ENCODE measurements at places on chromosomes 2 and 18.

DNA sequence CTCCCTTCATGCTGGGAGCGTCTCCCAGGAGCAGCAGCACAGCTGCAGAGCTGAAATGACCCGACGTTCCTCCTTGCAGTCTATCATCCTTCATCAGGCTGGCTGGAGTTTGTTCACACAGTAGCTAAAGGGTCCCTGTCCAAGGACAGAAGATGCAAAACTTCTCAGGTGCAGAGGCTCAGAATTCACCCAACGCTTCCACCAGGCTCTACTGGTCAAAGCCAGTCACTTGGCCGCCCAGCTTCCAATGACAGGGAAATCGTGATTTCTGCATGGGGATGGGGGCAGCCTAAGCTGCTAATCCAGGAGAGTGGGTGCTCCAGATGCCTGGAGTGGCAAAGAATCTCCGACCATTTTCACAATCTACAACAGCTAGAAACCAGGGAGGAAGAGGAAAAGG, 97.0 kb upstream of the SALL3 start:
- no peak for DNase-seq

- peak; percentile 91 for DNase-seq
These were observed 140.0 kb downstream of the MEIS1 start for GRCh38 chr2:66574701-66575624.

GRCh38 chr2:2243666-2244065, 87.4 kb downstream of the MYT1L start:
- DNase-seq, result no peak

- DNase-seq, result peak; percentile 35
These were observed 74.4 kb upstream of the COPS8 start for GRCh38 chr2:237011206-237011795.

DNA sequence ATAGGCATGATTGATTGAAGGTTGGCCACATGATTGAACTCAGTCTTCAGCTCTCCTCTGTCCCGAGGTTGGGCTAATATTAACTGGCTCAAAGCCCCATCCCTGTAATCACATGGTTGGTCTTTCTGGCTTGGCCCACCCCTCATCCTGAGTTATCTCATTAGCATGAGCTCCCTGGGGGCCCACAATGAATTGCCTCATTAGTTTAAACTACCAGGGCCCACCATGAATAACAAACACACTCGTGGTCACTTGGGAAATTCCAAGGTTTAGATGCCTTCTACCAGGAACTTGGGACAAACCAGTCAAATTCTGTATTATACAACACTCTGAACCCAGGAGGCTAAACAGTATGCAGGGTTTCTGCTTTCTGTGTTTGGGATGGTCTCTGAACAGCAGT, 121.7 kb upstream of the B3GNT2 start:
- peak; percentile 5 for DNase-seq

- no peak for DNase-seq
These were observed 1.6 kb downstream of the NUP35 start for GRCh38 chr2:183125659-183126341.

DNA sequence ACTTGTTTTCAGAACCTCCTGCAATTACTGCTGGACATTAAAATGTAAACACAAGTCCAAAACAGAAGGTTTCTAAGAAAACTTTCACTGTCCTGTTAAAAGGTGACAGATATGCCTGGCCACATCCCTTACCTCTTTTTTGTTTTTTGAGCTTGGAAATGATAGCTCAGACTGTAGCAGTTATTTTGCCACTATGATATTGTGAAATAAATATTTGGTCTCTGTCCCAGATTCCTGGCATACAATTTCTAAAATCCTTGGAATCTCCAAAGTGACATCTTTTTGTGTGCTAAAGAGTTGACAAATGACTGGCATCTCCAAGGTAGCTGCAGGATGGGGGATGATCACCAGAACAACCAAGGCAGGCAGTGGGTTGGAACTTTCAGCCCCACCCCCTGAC, 16.8 kb downstream of the TPGS2 start:
- DNase-seq, result peak; percentile 34

- DNase-seq, result peak; percentile 9
These were observed 1541.1 kb downstream of the LRP1B start for GRCh38 chr2:140589696-140590095.

DNA sequence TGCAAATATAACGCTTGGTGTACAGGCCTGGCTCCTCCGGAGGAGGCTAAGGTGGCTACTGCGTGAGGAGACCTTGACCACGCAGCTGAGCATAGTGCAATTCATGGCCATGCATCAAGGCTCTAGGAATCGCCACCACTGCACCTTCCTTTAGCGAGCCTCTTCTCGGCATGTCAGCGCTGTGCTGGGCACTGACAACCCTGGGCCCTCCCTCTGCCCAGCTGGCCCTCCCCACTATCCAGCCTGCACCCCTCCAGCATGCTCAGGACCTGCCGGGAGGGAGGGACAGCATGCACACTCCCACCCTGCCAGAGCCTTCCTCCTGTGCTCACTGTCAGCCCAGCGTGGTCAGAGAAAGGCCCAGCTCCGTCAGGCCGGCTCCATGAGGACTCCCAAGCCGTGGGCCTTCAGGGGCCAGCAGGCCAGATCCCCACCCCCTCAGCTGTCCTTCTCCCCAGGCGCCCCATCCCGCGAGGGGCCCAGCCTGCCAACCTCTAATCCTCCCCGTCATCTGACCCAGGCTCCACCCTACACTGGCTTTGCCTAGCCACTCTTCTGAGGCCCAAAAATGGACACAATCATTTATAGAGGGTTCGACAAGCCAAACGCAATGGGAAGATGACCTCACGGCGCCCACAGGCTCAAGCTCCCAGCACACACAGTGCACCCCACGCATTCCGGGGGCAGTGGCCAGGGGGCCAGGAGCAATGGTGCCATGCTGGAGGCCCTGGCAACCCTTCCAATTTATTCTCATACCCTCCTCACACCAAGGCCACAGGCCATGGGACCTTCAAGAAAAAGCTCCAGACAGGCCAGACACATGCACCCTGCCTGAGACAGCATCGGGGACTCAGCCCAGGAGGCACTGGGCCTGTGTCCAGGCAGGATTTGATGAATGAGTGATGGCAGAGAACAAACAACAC, 3.5 kb downstream of the BIN1 start:
- DNase-seq, result no peak

DNA sequence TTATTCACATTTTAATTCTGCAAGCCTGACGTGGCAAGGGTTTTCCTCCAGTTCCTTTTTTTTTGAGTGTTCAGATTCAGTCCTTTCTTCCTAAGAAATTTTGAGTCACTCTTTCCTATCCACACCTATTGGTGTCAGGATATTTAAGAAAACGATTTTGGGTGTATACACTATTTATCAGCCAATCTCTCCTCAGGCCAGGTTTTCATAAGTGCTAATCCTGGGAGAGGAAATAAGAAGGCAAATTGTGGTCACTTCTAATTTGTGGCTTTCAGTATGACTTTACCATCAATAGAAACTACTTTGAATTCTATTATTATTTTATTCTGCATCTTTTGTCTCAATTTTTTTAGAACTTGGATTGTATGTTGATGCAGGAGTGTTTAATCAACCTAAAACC, 174.4 kb downstream of the DSEL start:
- no peak for DNase-seq

DNA sequence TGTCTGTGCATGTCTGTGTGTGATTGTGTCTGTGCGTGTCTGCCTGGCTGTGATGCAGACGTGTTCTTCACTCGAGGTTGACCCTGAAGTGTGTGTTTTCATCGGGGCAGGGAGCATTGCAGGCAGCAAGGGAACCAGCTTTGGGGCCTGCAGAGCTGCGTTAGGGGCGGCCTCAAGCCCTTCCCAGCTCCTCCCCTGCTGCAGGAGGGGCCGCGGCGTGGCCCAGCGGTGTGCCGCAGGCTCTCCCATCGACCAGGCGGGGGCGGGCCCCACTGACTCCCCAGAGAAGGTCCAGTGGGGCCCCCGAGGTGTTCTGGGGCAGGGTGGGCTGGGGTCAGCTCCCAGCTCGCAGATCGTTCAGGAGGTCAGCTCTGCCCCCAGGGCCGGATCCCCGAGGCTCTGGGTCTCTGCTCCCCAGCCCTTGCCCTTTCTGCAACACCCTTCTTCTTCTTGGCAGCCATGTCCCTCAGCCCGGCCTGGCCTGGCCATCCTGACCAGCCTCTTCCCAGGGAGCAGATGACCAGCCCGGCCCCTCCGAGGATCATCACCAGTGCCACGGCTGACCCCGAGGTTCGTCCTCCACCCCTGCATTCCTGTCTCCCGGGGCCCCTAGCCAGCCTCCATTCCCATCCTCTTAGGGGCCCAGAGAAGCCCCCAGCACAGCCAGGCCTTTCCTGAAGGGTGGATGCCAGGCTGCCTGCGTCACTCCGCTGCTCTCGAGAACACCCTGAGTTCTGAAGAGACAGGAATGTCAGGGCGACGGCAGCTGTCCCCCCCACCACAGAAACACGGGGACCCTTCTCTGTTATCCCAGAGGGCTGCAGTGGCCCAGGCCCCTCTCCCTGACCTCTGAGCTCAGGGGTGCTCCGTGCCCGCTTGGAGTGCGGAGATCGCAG, 11.1 kb upstream of the KLHL30 start:
- peak; percentile 76 for DNase-seq

DNA sequence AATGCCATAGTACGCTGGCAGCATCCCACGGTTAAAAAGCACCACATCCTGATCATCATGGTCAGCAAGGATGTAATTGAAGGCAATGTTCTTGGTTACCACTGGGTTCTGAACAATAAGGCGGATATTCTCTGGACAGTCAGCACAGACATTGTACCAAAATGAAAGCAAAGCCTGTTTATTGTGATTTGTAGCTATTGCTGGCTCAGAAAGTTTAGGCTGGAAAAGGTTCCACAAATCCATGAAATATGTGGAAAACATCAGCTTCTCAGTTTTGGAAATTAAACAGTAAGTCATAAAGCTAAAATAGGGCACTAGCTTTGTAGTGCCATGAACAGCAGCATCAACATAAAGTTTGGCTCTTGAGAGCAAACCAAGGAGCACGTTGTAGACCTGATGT, 52.2 kb downstream of the C2orf74 start:
- no peak for DNase-seq

DNA sequence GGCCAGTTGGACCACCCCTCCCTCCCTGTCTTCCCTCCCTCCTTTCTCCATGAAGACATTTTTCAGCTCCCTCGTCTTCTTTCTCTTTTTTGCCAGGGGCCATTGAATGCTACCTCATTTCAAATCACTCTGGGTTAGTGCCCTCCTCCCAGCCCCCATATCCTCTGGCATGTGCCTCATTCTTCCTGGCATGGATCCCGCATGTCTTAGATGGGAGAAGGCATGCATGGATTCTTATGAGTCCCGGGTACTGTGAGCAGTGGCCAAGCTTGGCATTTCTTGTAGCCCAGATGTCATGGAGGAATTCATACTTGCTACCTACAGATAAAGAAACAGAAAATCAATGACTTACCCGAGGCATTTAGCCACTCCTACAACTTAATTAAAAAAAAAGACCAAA, 9.0 kb upstream of the HAAO start:
- DNase-seq, result no peak

GRCh38 chr2:54767921-54768320, 44.5 kb downstream of the EML6 start:
- peak; percentile 37 for DNase-seq

GRCh38 chr2:240463274-240463865, 27.9 kb downstream of the GPC1 start:
- no peak for DNase-seq

GRCh38 chr2:24210106-24210455, 35.2 kb downstream of the FAM228A start:
- DNase-seq, result no peak
